ENCODE measurements at places on chromosomes 6 and 20. TPM values are rescaled to one million over a fixed set of nuclear protein-coding genes. Genes with fewer than 3 reads are reported as not detected.

EPB41L1 gene
- 43.2 TPM for total RNA-seq

RAB23 gene
- total RNA-seq = 21.9 TPM

PKHD1 gene
- not detected for total RNA-seq

GSTA3 gene
- not detected for total RNA-seq

SAMD10 gene
- total RNA-seq = 0.77 TPM

RRAGD gene
- total RNA-seq = 33.5 TPM

OLIG3 gene
- total RNA-seq = not detected

FAM217A gene
- total RNA-seq = not detected

PKIB gene
- 4.1 TPM for total RNA-seq

CDSN gene
- total RNA-seq = not detected

Measured in A172 (cell line).